Caudate nucleus (tissue), 63 donors: ENCODE measurements at places on chromosomes 2 and 18.

- peak; percentile 29 for DNase-seq
These were observed 80.9 kb downstream of the CHRNA1 start for GRCh38 chr2:174683392-174683759.

- DNase-seq: no peak
These were observed 142.9 kb downstream of the PLCL1 start for GRCh38 chr2:197947219-197947757.

DNA sequence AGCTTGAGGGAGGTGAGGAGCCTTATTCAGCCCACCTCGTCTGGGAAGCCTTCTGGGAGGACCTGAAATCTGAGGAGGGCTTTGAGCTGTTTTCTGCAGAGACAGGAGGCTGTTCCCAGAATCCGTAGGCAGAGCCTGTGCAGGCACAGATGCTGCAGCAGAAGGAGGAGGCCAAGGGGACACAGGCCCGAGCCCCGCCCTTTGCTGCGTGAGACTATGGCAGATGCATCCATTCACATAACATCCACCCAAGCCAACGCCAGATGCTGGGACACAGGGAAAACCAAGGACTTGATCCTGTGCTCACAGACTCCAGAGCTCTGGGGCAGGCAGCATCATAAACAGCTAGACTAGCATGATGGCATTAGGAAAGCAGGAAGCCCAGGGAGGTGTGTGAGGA lies 98.2 kb downstream of the KCNF1 start:
- no peak for DNase-seq

DNA sequence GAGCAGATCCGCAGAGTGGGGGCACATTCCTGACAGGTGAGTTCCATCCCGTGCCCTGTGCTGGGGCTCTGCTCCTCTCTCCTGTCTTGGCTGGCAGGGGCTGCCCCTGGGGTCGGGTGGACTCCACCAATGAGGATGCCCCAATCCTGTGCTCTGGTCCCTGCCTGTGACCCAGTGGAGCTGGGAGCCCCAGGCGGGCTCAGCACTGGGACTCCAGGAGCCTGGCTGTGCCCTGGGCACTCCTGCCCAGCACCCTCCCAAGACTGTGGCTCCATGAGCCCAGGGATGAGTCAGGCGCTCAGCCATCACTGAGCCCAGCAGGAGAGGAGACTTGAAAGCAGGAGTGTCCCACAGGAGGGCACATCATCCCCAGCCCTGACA lies 53.9 kb downstream of the MBP start:
- DNase-seq: no peak

GRCh38 chr18:62183578-62184195 lies 3.2 kb downstream of the PIGN start:
- no peak for DNase-seq

DNA sequence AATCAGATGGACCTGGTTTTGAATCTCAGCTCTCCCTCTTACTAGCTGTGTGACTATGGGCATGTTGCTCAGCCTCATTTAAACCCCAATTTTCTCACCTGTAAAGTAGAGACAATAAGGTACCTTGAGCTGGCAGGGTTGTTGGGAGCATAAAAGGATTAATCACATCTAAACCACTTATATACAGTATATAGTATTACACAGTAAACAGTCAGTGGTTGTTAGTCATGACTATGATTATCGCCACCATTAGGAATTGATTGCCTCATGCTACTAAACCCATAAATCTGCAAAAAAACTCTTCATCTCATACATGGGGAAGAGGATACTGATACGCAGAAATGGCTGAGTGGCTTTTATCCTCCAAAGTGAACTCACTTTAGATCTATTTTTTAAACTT lies 65.8 kb downstream of the INO80D start:
- no peak for DNase-seq

DNA sequence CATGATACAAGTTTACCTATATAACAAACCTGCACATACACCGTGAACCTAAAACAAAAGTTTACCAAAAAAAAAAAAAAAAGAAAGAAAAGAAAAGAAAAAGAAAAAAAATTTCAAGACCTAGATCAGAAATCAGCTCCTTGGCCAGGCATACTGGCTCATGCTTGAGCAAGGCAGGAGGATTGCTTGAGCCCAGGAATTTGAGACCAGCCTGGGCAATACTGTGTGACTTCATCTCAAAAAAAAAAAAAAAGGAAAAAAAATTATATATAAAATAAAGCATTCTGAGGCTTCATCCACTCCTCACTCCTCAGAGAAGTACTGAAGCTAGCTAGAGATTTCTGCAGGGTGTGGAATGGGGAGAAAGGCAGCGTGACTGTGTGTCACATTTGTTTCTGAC lies 11.8 kb upstream of the PROC start:
- no peak for DNase-seq

DNA sequence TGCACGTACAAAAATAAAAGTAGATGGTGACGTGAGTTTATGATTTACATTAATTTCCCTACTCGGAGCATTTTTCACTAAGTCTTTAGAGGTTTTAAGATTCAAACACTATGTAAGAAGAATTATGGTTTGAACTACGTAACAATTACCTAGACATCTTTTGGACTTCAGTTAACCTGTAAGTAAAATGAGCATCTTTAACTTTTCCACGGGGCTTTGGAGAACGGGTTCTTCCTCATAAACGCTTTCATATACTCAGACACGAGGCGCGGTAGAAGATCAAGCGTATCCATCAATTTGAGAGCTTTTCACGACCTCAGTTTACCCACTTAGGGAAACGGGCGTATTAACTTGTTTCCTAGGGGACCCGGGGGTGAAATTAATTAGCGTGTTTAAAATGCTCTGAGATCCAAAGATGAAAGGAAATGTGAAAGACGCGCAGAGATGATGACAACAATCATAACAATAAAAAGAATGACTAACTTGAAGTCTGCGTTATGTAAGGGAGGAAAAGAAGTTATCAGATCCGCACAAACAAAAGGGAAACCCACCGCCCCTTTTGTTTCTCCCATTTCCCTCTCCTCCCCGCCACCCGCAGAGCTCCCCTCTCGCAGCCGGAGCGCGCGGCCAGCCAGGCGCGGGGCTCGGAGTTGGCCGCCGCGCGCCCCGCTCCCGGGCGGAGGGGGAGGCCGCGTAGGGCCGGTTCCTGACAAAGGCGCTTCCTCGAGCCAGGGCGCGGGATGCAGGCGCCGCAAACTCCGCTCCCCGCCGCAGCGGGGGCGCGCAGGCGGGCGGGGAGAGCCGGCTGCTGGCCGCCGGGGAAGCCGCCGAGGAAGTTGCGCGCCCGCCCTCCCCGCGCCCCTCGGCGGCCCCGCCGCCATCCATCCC lies 807 bp downstream of the PELI1 start:
- peak; percentile 68 for DNase-seq

DNA sequence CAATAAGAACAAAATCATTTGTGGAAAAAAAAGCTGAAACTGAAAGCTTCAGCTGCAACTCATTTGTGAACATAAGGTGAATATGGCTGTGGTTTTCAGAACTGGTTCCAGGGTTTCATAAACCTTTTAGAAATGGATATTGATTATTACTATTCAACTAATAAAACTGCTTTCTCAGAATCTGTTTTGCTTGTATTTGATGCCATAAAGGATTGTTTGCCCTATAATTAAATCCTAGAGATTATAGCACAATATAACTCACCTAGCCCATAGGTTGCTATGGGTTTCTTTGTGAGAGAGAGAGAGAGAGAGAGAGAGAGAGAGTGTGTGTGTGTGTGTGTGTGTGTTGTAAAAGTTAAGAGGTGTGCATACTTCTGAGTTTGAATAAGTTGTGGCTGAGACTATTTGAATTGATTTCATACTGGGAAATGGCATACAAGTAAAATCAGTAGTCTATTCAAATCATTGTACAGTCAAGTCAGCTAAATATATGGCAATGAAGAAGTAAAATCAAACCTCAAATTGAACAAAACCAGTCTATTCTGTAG lies 339.2 kb downstream of the ARHGAP15 start:
- no peak for DNase-seq

GRCh38 chr18:54530285-54530684 lies 60.8 kb upstream of the DYNAP start:
- DNase-seq: no peak

DNA sequence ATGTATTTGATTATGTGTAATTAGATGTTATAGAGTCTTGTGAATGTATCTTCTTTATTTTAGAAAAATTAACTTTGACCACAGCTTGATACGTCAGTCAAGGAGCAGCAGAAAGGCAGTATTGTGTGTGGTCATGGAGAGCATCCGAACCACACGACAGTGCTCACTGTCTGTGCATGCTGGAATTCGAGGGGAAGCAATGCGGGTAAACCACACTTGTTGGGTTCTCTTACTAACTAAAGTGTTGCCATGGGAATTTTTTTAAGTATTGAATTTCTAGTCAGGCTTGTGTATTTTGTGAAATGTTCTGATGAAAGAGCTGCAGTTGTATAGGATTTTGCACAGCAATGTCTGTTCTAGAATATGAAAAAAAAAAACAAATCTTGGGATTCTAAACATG lies 4.8 kb downstream of the PJVK start:
- DNase-seq: no peak

- no peak for DNase-seq
These were observed 14.0 kb downstream of the SMARCAL1 start for GRCh38 chr2:216426166-216426777.

GRCh38 chr2:10079870-10080535 lies at the start of gene CYS1:
TSS of gene CYS1 (minus strand) at chr2:10080411. CDS start at chr2:10080223, 188 bp downstream.
- DNase-seq: no peak

GRCh38 chr2:230007931-230008707 lies 60.6 kb downstream of the SLC16A14 start:
- peak; percentile 82 for DNase-seq

DNA sequence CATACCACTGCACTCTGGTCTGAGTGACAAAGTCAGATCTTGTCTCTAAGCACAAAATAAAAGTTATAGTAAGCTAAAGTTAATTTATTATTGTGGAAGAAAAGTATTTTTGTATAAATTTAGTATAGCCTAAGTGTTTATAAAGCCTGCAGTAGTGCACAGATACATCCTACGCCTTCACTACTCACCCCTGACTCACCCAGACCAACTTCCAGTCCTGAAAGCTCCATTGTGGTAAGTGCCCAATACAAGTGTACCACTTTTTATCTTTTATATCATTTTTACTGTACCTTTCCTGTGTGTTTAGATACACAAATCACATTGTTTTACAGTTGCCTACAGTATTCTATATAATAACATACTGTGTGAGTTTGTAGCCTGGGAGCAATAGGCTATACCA lies 57.5 kb downstream of the UBE2E3 start:
- DNase-seq: no peak

- no peak for DNase-seq
These were observed 29.9 kb downstream of the ROCK2 start for GRCh38 chr2:11314487-11314886.

GRCh38 chr18:54612237-54612636 lies 21.2 kb downstream of the DYNAP start:
- no peak for DNase-seq

GRCh38 chr18:7273301-7273921 lies 42.5 kb downstream of the LRRC30 start:
- no peak for DNase-seq

- DNase-seq: no peak
These were observed 43.5 kb downstream of the SLC9A2 start for GRCh38 chr2:102662833-102663232.

DNA sequence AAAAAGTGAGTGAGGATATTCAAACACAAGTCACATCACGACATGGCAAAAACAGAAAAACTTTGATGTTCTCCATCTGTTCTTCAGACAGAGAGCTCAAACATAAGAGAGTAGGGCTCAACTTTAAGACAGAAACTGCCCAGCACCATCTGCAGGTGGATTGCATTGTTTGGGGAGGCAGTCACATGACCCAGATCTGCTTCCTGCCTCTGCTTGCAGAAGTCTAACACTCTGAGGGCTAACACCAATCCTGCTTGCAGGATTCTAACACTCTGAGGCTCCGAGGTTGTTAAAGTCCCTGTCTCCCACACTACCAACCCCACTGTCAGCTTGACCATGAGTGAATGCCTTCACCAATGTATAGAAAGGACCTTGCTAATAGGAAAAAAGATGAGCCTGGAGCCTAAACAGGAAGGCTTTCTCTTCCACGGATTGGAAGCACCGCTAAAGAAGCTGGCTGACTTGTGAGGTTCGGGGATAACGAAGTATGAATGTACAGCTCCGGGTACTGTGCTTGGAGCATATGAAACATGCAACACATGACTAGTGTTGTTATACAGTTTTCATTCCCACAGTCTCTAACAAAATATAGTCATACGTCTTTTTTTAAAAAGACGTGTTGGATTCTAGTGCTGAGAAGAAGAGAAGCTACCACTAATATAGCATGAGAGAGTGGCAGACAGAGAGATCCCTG lies 176.6 kb upstream of the CREB1 start:
- DNase-seq: no peak

- DNase-seq: no peak
These were observed 233.2 kb upstream of the SMAD7 start for GRCh38 chr18:49183921-49184320.

DNA sequence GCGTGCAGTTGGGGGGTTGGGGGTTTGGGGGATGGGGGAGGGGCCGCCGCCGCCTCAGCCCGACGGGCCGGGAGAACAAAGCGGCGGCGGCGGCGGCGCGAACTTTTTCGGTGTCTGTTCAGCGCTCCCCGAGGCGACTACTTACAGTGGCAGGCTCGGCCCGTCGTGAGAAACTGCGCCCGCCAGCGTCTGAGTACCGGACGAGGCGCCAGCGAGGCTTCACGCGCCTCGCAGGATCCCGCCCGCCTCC lies 172 bp downstream of the PRKD3 start:
- DNase-seq: peak; percentile 46

DNA sequence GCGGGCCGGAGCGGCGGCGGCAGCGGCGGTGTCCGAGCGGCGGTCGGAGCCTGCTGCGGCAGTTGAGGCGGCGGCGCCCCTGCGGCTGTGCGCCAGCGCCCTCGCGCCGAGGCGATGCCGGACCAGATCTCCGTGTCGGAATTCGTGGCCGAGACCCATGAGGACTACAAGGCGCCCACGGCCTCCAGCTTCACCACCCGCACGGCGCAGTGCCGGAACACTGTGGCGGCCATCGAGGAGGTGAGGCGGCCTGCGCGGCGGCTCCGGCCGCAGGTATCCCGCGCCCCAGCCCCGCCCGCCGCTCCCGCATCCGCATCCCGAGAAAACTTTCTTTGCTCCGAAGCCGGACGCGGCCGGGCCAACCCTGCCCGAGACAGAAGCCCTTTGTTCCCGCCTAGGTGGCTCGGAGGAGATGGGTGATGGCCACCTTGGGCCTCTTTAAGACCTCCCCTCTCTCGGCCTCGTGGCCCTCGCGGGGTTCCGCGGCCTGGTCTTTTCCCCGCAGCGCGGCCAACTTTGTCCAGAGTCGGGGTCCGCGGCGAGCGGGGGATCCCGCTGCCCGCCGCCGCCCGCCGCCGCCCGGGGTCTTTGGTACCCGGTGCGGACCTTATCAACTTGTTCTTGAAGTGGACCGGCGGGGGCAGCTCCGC lies 504 bp downstream of the ASAP2 start:
- DNase-seq: no peak

DNA sequence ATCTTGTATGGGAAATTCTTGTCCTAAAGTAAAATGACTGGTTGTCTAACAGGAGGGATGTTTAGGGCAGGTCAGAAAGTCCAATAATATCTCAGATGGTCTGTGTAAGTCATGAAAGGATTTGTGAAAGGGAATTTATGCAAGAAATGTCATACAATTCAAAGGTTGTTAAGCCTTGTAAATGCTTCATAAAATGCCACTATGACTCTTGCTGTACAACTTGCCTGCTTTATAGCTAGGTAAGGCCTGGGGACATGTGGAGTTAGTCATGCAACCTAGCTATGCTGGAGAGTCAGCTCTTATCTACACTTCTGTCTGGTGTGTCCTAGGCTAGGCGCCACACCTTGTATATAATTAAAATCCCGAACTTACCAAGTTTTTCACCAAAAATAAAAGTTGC lies 36.9 kb upstream of the VWA3B start:
- no peak for DNase-seq
